ENCODE measurements at places on chromosomes 12 and 14.

DNA sequence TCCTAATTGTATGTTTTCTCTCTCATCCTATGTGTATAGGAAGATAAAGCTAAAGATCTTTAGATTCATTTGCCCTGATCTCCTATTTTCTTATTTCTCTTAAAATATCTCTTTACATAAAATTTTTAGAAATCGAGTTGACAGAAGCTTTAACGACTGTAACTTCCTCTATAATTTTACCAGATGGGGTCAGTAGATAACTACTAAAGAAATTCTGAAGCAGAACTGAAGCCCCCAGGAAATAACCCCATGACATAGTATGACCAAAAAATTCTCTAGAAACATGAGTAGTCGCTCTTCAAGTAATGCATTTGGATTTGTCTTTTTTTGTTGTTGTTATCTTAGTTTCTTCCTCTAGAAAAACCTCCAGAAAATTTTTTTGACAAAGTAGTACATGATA lies 288.0 kb downstream of the ERC1 start:
- DNase-seq, result no peak

DNA sequence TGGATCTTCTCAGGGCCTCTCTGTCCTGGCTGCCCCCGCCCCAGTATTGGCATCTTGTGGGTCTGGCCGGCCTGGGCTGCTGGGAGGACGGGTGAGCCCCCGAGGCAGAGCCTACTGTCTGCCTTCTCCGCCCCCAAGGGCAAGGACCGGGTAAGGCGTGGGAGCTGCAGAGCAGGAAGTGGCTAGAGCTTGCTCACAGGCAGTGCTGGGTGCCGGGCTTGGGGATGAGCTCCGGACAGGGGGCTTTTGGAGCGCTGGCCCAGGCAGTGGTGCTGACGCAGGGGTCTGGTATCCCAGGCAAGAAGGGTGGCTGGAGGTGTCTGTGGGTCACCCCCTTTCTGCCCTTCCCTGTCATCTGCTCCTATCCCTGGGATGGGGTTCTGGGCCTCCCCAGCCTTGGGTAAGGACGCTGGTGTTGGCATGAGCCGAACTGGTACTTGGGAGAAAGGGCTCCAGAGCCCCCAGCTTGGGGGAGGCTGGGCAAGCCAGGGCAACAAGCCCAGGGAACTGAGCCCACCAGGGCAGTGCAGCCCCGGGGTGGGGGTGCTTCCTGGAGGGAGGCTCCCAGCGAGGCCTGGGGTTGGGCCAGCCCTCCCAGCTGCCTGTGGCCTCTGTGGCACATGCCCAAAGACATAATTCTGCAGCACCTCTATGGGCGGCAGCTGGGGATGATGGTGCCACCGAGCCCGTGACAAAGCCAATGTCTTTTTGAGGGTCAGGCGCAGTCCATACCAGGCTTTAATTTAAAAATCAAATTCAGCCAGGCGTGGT lies 126.3 kb downstream of the KIF26A start:
- no peak for DNase-seq

DNA sequence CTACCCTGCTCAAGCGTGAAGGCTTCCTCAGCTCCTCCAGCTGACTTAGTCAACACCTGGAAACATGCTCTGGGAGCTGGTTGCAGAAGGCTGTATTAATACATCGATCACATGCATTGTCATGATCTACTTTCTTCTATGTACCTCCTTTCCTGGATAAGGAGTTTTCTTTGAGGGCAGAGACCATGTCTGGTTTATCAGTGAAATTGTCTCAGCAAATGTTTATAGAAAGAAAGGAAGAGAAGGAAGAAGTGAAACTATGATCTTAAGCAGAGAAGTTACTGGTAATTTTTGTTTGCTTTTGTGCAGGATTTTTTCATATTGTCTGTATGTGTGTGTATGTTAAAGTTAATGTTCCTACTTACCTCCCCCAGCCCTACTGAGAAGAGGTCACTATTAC lies 4.5 kb downstream of the DYRK4 start:
- DNase-seq, result no peak

DNA sequence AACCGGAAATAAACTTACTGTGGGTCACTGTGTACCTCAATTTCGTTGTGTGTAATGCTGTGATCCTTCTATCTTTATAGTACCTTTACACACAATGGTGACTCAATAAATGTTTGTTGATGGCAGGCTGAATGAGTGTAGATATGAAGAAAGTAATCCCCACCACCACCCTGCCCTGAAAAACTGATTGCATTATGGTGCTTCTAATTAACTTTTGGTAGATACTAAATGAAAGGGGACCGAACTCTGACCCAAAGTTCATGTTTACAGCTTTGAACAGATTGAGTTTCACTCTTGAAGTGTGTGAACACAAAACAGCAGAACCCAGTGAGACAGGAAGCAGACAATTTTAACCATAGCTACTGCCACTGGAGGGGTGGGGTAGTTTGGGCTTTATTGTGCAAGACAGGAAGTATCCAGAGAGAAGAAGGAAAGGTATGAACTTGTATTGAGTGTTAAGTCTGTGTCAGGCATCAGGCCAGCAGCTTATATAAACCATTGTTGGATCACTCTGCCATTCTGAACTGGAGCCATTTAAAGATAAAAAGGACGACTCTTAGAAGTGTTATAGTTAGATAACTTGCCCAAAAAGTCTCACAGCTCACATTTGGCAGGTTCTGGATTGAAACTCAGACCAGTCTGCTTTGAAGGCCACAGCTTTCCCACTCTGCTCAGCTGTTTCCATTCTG lies 197.0 kb upstream of the AMIGO2 start:
- peak; percentile 72 for DNase-seq

GRCh38 chr12:113270709-113271009 lies 49.4 kb downstream of the TPCN1 start:
- DNase-seq, result no peak

DNA sequence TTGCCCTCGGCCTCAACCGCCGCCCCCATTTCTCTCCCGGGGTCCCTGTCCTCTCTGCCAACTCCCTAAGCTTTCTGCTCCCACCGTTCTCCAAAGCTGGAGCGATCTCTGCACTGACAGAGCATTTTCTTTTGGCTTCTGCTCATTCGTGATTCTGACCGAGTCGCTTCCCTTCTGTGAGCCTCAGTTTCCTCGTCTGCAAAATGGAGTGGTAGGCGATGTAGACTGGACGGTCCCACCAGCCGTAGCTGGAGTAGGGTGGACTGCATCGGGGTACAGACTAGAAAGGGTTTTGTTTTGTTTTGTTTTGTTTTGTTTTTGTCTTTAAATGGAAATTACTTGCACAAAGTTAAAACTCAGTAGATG lies 2.4 kb downstream of the VSX2 start:
- no peak for DNase-seq

DNA sequence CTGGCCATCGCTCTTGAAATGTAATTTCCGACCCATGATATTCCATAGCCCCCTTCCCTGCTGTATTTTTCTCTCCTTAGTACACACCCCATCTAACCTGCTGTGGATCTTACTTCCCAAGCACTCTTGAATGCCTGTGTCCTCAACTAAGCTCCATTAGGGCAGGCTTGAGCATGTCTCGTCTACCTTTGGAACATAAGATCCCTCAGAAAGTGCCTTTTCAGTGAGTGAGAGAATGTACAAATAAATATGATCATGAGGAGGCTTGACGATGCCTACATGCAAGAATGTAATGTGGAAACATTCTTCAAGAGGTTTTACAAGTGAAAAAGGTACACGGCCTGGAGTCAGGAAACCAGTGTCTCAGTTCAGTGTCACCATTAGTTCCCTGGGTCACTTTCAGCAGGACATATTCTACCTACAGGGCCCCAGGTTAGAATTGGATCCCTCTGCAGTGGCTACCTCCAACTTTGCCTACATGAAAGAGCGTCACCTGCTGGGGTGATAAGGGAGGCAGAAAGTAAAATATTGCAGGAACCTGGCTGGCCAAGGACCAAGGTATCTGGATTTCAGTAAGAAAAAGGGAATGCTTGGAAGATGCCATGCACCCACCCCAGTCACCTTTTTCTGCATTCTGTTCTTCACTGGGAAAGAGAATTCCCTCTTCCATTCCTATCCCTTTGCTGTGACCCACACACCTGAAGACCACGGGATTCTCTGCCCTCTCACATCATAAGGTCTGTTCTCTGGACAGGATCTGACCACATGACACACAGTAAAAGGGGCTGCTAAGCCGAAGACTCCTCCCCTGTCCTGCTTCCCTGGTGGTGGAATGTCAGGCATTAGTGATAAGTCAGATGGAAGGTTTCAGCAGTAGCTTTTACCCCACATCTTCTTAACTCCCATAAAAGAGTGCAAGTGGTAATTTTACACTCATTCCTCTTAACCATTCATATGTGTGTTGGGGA lies 24.6 kb upstream of the SERPINA1 start:
- no peak for DNase-seq

GRCh38 chr14:34460841-34461240 lies 1.2 kb downstream of the SPTSSA start:
- DNase-seq, result no peak

DNA sequence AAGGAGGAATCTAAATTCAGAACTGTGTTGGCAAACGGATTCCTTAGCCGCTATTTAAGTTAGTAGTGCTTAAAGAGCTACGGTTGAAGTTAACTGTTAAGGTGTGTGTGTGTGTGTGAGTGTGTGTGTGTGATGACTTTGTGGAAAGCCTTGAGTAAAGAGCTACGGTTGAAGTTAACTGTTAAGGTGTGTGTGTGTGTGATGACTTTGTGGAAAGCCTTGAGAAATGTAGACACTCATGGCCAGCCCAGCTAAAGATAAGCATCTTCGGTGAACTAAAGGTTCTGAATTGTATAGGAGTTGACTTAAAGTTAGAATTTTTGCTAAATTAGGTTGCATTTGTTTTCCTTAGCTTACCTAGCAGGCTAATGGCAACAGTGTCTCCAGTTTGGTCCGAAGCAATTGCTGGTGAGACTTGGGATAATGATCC lies 1.4 kb downstream of the KTN1 start:
- DNase-seq, result no peak

All from CD4-positive, alpha-beta T cell treated with Interleukin-15 for 1 hour (primary cell).